Amniotic stem cell (primary cell): ENCODE measurements at places on chromosomes 2 and 18.

- DNase-seq = peak; percentile 10
These were observed 181.7 kb upstream of the ETAA1 start for GRCh38 chr2:67215214-67216055.

GRCh38 chr2:191696001-191696400, 18.1 kb downstream of the NABP1 start:
- peak; percentile 55 for DNase-seq

GRCh38 chr2:32962690-32963089, 15.9 kb downstream of the LTBP1 start:
- DNase-seq = no peak

DNA sequence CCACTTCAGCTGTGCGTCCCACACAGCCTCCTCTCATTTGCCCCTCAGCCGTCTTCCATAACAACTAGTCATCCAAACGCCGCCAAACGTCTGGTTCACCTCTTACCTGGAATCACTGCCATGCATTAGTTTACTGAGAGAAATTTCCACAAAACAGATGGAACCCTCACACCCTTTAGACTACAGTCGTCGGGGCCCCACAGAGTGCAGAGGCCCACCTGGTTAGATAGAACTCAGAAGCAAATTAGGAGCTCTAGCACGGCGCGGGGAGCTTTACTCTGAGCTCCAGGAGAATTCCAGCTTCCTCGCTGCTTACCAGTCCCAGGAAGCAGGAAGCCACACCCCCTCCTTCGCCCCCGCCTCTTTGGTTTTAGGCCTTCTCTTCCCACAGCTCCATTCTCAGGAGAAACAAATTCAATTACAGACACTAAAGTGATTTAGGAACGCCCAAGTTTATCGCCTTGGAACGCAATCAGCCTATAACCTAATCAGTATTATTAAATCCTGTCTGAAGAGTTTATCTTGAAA, 9.4 kb downstream of the RNU2-63P start:
- no peak for DNase-seq

DNA sequence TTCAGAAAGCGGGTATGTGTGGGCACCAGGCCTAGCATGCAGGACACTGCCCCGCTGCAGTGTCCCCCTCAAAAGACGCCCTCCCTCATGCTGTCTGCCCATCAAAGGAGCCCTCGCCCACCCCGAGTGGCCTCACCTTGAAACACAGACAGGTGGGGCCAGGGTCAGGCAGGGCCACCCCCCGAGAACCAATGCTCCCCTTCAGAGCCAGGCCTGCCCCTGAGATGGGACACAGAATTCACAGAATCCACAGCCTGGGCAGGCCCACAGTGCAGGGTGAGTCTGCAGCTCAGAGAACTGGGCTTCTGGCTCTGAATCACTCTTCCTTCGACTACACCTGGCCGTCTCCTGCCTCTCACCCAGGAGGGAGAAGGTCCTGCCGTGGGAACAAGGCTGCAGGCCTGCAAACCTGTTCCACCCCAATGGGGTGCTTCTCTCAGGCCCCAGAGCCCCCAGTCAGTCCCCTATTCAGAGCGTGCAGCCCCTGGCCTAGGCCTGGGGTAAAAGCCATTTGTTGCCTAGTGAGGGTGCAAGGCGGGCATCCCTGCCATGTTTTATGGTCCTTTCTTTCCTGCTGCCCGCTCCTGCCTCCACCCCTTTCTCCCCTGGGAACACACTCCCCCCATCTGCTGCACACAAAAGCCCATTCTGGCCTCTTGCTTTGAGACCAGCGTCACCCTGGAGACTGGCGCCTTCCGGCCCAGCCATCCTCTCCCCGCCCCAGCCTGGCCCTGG, 11.3 kb upstream of the ARHGEF4 start:
- no peak for DNase-seq

DNA sequence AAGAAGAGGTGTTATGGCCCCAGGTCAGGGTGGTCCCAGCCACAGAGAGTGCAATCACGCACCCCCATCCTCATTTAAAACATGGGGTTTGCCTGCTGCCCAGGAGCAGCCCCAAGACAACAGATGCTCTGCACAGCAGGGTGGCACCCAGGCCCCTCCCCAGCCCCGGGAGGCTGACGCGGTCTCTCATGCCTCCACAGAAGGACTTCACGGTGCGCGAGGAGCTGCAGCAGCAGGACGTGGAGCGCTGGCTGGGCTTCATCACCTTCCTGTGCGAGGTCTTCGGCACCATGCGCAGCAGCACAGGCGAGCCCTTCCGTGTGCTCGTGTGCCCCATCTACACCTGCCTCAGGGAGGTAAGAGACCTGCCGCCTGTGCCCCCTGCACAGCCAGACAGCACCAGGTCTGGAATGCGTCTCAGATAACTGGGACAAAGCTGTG, 133.7 kb downstream of the SMAD7 start:
- DNase-seq = no peak

GRCh38 chr2:151085181-151085611, 176.5 kb downstream of the RBM43 start:
- no peak for DNase-seq

DNA sequence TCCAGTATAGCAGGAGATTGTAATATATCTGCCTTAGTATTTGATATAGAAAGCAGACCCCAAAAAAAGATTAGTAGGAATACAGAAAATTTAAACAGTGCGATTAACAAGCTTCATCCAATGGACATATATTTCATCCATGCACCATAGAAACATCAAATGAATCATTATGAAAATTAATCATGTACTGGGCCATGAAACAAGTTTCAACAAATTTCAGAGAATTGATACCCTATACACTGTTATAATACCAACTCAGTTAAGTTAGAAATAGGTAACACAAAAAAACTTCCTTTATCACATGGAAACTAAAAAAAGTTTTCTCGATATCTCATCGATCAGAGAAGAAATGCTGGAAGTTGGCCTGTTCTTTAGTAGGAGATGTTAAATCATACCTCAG, 192.1 kb upstream of the STON1 start:
- DNase-seq = no peak

DNA sequence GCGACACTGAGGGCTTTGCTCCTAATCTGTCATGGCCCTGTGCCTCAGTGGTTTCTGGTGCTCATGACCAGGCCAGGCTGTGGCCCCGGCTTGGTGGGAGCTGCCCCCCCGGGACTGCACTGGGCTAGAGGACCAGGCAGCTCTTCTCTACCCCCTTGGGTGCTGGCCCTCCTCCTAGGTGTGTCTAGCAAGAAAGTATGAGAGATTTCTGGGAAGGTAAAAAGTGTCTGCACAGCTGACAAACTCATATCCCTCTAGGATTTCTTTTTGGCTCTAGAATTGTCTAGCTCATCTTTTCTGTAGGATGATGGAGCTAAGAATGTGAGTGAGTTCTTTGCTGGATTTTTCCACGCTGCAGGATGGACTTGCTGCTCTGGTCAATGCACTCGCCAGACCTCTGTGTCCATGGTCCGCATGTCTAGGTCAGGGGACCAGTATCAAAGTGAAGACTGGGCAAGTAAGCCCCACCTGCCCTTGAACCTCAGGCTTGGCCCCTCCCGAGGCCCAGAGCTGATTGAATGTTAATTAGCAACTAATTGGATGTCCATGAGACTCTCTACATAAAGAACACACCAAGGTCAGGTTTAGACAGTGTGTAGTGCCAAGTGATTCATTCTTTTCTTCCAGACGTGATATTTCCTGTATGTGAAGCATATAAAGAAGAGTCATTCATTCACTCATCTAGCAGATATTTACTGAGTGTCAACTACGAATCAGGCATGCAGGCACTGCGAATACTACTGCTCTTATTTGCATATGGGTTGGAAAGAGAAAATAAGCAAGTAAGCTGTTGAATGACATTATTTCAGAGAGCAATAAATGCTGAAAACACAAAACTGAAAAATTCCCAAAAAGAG, 15.6 kb upstream of the PSD4 start:
- no peak for DNase-seq

- no peak for DNase-seq
These were observed 178.8 kb upstream of the HDAC4 start for GRCh38 chr2:239579524-239580198.

- no peak for DNase-seq
These were observed 180.9 kb downstream of the TRABD2A start for GRCh38 chr2:84700006-84700405.

DNA sequence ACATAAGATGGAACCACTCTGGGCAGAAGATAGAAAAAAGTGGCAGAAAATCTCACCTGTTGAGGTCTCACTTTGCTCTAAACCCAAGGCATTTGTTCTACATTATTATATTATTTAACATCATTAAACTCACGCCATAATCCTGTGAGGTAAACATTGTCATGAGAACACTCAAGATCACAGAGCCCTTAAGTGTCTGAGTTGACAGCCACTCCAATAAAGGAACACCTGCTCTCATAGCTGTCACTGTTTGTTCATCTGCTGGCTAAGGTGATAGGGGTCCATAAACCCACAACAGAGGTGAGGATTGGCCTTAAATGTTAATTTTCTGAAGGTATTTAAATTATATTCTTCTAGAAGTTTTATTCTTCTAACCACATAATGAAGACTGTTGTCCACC, 439.7 kb downstream of the RIT2 start:
- DNase-seq = no peak

- peak; percentile 62 for DNase-seq
These were observed 59.4 kb downstream of the HK2 start for GRCh38 chr2:74893332-74893731.

DNA sequence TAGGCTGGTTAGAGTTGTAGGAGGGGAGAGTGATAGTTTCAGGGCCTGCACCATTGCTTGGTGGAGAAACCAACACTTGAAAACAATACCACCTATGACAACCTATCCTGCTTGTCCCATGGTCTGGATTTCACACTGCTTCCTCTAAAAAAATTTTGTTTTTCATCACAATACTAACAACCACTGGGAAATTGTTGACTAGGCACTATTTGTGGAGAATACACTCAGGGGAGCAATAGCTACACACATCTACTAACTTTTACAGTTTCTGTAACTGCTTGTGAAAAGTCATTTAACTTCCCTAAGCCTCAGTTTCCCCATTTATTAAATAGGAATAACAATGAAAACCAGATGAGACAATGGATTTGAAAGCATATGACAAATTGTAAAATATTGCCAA, 4.1 kb upstream of the CRYGB start:
- no peak for DNase-seq

GRCh38 chr2:232854082-232854481, 16.0 kb upstream of the SNORC start:
- DNase-seq = peak; percentile 65

DNA sequence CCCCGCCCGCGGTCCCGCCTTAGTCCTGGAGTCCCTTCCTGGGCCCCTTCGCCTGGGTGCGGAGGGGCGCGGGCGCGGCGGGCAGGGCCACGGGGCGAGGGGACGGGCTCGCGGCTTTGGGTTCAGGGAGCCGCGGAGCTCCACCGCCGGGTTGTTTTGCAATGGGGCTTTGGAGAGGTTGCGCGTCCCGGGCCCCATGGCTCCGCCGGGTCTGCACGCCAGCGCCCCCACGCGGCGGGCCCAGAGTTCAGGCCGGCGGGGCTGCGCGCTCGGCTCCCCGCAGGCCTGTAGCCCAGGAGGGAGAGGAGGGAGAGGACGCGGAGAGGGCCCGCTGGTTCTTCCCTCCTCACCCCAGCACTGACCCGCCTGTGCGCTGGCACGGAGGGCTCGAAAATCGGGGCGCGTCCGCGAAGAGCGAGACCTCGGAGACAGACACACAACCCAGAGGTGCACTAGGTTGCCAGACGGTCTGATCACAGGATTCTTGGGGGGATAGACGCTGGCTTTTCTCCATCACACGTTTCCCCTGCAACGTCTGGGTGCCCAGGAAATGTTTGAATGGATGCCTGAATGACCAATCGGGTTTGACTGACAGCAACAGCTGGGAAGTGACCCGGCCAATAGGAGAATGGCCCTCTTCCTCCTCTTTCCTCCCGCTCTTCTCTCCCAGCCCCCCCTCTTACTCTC, 4.9 kb upstream of the SIX2 start:
- no peak for DNase-seq

GRCh38 chr2:199131136-199131655, 326.5 kb downstream of the SATB2 start:
- DNase-seq = no peak

- no peak for DNase-seq
These were observed 184.4 kb downstream of the MYO3B start for GRCh38 chr2:170362313-170362870.

- DNase-seq = no peak
These were observed 64.7 kb upstream of the TTC39C start for GRCh38 chr18:23949863-23950262.

GRCh38 chr2:26764078-26764887, at the start of gene SLC35F6:
Gene SLC35F6 (plus strand): TSS chr2:26764284. CDS start chr2:26764350, 66 bp downstream.
- DNase-seq = peak; percentile 57

DNA sequence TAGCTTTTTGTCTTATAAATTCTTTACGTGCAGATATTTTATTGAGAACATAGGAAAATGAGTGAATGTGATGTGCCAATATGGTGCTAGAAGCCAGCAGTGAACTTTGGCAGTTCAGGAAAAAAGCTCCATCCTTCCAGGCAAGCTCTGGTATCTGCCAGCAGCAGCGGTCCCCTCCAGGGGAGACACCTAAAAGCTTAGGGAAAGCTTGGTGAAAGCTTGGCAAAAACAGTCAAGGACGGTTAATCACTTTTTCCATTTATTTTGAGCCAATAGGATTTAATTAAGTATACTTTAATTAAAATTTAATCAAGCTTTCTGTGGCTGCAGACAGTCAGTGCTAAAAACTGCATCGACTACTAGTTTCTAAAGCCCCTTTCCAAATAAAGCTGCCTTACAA, 60.4 kb downstream of the PID1 start:
- DNase-seq = no peak

GRCh38 chr18:13369756-13370510, 151.4 kb downstream of the LDLRAD4 start:
- DNase-seq = no peak

- no peak for DNase-seq
These were observed 163.5 kb downstream of the UXS1 start for GRCh38 chr2:106030287-106031268.

DNA sequence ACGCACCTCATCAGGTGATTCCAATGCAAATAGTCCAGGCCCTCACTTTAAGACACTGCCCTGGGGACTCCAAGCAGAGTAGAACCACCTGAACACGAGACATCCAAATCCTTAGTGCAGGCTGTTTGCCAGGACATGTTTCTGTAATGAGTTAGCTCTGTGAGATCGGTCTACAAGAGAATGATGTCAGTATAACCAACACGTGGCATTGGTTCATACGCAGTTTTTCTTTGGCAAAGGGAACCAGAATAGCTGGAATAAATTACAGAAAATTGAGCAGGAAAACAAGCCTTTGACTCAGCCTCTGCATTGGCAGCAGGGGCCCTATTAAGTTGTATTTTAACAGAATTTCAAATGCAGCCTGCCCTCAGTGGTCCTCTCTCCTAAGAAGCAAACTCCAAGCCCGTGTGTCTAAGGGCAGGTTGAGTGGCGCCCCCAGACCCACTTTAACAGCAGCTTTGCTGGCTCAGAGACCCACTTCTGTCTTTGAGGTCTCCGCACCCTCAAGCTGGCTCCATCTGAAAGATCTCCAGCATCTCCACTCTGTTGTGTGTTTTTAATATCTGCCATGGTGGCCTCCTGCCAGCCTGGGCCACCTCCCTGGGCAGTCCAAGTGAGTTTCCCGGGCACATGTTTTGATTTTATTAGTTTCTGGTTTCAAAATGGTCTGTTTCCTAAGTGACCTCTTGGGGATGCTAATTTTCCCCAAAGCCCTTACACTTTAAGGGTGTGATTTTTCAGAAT, 61.3 kb downstream of the ALPK2 start:
- peak; percentile 87 for DNase-seq

- DNase-seq = no peak
These were observed 199.2 kb upstream of the SMAD2 start for GRCh38 chr18:48129621-48130082.

GRCh38 chr2:72979896-72980295, 62.6 kb downstream of the EMX1 start:
- DNase-seq = no peak
